ENCODE measurements at places on chromosomes 1 and 21. TPM values are rescaled to one million over a fixed set of nuclear protein-coding genes. Genes with fewer than 3 reads are reported as not detected.

GRCh38 chr1:3134381-3135072 lies 65.5 kb downstream of the PRDM16 start:
- H3K36me3 ChIP-seq: no peaks in the 10 kb centered on the region
- H3K27ac ChIP-seq: no peak overlapping the region
- no peaks in the 10 kb centered on the region for H3K27me3 ChIP-seq
- H3K4me1 ChIP-seq: no peaks in the 10 kb centered on the region
- DNase-seq: no peak

DNA sequence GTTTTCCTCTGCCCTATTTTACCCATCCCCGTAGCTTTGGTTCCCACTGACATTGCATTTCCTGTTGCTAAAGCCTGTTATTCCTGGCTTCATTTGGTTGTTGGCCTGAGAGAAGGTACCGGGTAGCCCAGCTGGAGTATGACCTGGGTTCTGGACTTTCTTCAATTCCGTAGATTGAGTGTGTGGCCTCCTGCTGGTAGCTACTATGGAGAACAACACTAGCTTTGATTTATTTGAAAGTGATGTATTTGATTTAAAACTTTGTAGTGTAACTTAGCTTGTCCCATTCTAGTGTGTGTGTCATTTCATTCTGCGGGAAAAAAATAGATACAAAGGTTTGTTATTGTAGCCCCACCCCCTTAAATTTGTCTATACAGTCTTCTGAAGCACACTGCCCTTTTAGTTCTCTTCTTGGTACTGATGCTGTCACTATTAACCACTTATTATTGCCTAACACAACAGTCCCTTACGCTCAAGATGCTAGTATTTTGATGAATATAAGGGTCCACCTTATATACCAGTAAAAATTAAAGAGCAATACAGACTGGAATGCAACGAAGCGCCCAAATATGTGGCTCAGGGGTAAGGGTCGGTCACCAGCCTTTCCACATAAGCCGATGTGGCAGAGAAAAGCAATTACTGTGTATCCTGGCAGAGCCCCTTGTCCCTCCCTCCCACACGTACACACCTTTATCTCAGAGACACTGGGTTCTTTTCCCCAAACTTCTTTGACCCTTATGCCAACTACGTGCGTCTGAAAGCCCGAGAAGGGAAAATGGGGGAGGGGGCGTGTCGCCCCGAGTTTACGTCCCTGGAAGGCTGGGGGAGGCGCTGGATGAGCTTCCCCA lies 643 bp upstream of the MOV10 start:
- H3K27me3 ChIP-seq: no peaks in the 10 kb centered on the region
- peaks cover 6% of the 10 kb centered on the region for H3K36me3 ChIP-seq
- peak overlapping the region; percentile 76 for H3K27ac ChIP-seq
- peak overlapping the region; percentile 83 for H3K4me3 ChIP-seq

DNA sequence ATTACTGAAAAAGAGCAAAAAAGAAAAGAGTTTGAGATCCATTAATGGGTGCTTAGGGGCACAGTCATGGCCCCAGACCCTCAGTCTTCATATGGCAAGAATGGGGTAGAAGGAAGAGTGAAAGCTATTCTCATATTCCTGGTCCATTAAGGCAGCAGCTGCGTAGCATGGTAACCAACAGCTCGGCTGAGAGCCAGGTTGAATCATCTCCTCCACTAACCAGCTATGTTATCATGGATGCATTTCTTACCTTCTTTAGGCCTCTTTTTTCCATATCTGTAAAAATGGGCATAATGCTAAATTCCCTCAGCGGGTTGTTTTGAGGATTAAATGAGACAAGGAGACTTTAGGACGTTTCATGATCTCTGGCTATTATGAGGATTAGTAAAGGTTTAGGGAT lies 15.0 kb upstream of the SARS1 start:
- H3K4me1 ChIP-seq: peaks cover 1% of the 10 kb centered on the region
- DNase-seq: no peak
- no peaks in the 10 kb centered on the region for H3K36me3 ChIP-seq
- no peak overlapping the region for H3K27ac ChIP-seq
- H3K27me3 ChIP-seq: no peaks in the 10 kb centered on the region

- no peaks in the 10 kb centered on the region for H3K27me3 ChIP-seq
- H3K4me3 ChIP-seq: no peak overlapping the region
These were observed 57.6 kb upstream of the FMO3 start for GRCh38 chr1:171032822-171033702.

DNA sequence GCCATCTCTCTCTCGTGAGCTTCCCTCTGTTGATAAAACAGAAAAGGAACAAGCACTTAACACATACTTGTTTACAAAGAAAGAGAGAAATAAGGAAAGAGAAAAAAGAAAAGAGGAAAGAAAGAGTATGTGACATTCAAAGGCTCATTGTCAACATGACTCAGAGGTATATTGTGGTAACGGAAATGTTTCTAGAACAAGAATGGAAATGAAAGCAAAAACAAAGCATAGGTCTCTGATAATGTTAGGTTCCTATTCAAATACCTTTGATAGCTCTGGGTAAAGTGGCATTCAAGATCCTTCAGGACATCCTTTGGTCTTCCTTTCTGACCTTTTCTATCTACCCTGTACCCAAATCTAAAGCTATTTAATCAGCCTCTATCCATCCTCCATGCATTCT lies 67.4 kb upstream of the DMRTA2 start:
- H3K4me1 ChIP-seq: no peaks in the 10 kb centered on the region
- no peak overlapping the region for H3K4me3 ChIP-seq
- DNase-seq: no peak
- H3K36me3 ChIP-seq: peaks cover 36% of the 10 kb centered on the region
- no peaks in the 10 kb centered on the region for H3K27me3 ChIP-seq

- H3K27ac ChIP-seq: no peak overlapping the region
- H3K4me3 ChIP-seq: no peak overlapping the region
- H3K4me1 ChIP-seq: no peaks in the 10 kb centered on the region
- H3K36me3 ChIP-seq: no peaks in the 10 kb centered on the region
- no peak for DNase-seq
- no peaks in the 10 kb centered on the region for H3K27me3 ChIP-seq
These were observed 722.2 kb upstream of the CHRM3 start for GRCh38 chr1:238664139-238664538.

GRCh38 chr1:156812293-156812990 lies 4.2 kb downstream of the SH2D2A start:
- H3K36me3 ChIP-seq: no peaks in the 10 kb centered on the region
- H3K4me1 ChIP-seq: peaks cover 7% of the 10 kb centered on the region
- no peak for DNase-seq
- peaks cover 3% of the 10 kb centered on the region for H3K27me3 ChIP-seq
- no peak overlapping the region for H3K27ac ChIP-seq
- H3K4me3 ChIP-seq: no peak overlapping the region

GRCh38 chr1:81681114-81681513 lies 119.6 kb upstream of the ADGRL2 start:
- H3K36me3 ChIP-seq: no peaks in the 10 kb centered on the region
- H3K4me1 ChIP-seq: peaks cover 4% of the 10 kb centered on the region
- no peaks in the 10 kb centered on the region for H3K27me3 ChIP-seq
- H3K4me3 ChIP-seq: no peak overlapping the region
- DNase-seq: no peak

DNA sequence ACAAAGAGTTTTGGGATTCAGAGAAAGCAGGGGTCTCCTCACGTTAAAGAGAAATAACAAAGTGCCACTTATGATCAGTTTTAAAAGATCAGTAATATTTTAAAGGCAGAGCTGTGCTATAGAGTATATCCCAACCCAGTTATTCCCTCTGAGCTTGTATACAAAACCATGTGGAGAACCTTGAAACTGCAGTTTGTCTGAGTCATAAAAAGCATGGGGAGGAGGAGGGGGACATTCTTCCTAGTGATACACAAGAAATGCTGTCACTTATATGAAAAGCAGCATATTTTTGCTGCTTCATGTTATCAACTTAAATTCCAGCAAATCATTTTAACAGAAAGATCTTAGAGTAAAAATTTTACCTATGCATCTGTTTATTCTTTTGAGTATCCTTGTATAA lies 244.5 kb downstream of the GPR52 start:
- no peaks in the 10 kb centered on the region for H3K27me3 ChIP-seq
- H3K4me1 ChIP-seq: no peaks in the 10 kb centered on the region
- H3K4me3 ChIP-seq: no peak overlapping the region
- H3K36me3 ChIP-seq: no peaks in the 10 kb centered on the region
- H3K27ac ChIP-seq: no peak overlapping the region
- DNase-seq: no peak

- peak overlapping the region; percentile 77 for H3K27ac ChIP-seq
- H3K27me3 ChIP-seq: no peaks in the 10 kb centered on the region
- H3K4me1 ChIP-seq: peaks cover 10% of the 10 kb centered on the region
- H3K36me3 ChIP-seq: no peaks in the 10 kb centered on the region
These were observed 10.0 kb downstream of the PDPN start for GRCh38 chr1:13593511-13594131.

- H3K27ac ChIP-seq: no peak overlapping the region
- H3K36me3 ChIP-seq: no peaks in the 10 kb centered on the region
- peaks cover 44% of the 10 kb centered on the region for H3K27me3 ChIP-seq
- DNase-seq: no peak
These were observed 131.1 kb downstream of the TMEM53 start for GRCh38 chr1:44543064-44543744.

- no peaks in the 10 kb centered on the region for H3K36me3 ChIP-seq
- no peak overlapping the region for H3K27ac ChIP-seq
- no peaks in the 10 kb centered on the region for H3K4me1 ChIP-seq
- H3K4me3 ChIP-seq: no peak overlapping the region
- no peaks in the 10 kb centered on the region for H3K27me3 ChIP-seq
- DNase-seq: no peak
These were observed 3.2 kb upstream of the NBPF3 start for GRCh38 chr1:21436488-21437340.

- H3K27ac ChIP-seq: no peak overlapping the region
- DNase-seq: no peak
- no peaks in the 10 kb centered on the region for H3K27me3 ChIP-seq
- no peaks in the 10 kb centered on the region for H3K4me1 ChIP-seq
- H3K4me3 ChIP-seq: no peak overlapping the region
These were observed 97.0 kb downstream of the GIPC2 start for GRCh38 chr1:78142736-78143135.

DNA sequence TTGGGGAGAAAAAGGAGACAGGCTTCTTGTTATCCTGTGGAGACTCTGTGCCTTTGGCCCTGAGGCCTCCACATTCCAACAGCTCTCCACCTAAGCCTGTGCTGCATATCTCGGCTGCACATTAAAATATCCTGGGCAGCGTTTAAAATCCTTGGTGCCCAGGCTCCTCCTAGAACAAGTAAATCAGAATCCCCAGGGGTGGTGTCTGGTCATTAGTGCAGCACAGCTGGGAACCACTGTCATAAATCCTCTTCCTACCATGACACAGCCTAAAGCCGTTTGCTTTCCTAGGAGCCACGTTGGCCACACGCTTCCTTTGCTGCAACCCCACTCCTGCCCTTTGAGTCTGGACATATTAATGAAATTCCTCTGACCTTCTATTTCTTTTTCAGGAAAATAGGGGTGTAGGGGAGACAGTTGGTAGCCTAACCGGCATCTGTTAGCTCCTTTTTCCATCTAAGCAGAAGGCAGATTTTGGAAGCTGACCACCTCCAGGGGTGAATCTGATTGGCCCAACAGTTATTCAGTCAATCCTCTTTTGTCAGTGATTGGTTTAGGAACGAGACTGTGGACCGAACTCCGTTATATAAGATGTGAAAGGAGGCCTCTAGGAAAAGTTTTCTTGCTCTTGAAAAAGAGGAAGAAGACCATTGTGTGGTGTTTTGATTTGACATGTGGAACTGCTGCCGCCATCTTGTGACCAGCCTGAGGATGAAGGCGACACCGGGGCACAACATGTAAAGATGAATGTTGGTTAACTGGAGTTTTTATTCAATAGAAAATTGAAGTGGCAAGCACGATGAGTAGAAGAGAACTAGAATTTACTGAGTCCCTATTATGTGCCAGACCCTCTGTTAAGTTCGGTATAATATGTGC lies 41.9 kb downstream of the JUN start:
- H3K4me1 ChIP-seq: no peaks in the 10 kb centered on the region
- H3K27ac ChIP-seq: no peak overlapping the region
- no peaks in the 10 kb centered on the region for H3K36me3 ChIP-seq
- no peak overlapping the region for H3K4me3 ChIP-seq

DNA sequence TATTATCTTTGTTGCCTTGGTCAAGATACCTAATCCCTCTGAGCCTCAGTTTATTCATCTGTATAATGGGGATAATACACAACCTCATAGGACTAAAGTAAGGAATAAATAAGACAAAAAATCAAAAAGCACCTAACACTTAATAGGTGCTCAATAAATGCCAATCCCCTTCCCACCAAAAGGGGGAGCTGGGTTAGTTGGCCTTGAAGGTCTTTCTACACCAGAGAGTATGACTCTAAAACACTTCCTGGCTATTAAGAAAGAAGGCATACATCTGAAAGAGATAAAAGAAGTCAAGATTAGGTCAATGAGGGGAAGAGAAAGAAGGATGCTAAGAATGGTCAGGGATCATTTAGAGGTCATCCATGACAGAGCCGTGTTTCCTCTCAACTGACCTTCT lies 11.1 kb downstream of the VSIG8 start:
- no peak overlapping the region for H3K27ac ChIP-seq
- H3K4me1 ChIP-seq: peaks cover 9% of the 10 kb centered on the region
- H3K36me3 ChIP-seq: no peaks in the 10 kb centered on the region
- no peak for DNase-seq

GRCh38 chr1:35660581-35661473 lies 19.5 kb upstream of the PSMB2 start:
- H3K27ac ChIP-seq: no peak overlapping the region
- no peak for DNase-seq
- no peaks in the 10 kb centered on the region for H3K27me3 ChIP-seq
- H3K4me1 ChIP-seq: no peaks in the 10 kb centered on the region
- no peaks in the 10 kb centered on the region for H3K36me3 ChIP-seq

GRCh38 chr21:37165586-37165985 lies 92.5 kb downstream of the TTC3 start:
- no peaks in the 10 kb centered on the region for H3K27me3 ChIP-seq
- peaks cover 57% of the 10 kb centered on the region for H3K36me3 ChIP-seq
- no peak for DNase-seq
- H3K4me3 ChIP-seq: no peak overlapping the region

DNA sequence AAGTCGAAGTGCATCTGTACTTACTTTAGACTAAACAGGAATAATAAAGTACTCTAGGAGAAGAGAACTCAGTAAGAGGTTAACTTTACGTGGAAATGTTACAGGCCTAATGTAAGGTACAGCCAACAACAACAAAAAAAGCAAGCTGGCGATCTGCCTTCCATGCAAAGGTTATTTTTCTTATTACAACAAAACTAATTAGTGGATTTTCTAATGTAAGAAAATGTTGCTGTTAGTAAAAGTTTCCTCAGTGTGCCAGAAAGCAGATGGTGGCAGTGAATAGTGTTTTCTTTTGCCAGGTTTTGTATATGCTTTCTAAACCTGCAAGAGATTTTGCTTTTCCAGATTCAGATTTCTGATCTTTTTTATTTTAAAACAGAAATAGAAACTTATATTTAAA lies 179.2 kb downstream of the NFIA start:
- peaks cover 13% of the 10 kb centered on the region for H3K4me1 ChIP-seq
- no peak for DNase-seq
- no peak overlapping the region for H3K4me3 ChIP-seq
- H3K27me3 ChIP-seq: no peaks in the 10 kb centered on the region
- no peaks in the 10 kb centered on the region for H3K36me3 ChIP-seq
- H3K27ac ChIP-seq: no peak overlapping the region

The SPRR1B gene
- 0.23 TPM for polyA plus RNA-seq

The PDE9A gene
- polyA plus RNA-seq: 1.8 TPM

The FYB2 gene
- polyA plus RNA-seq: 0.48 TPM

The C1orf167 gene
- 2.1 TPM for polyA plus RNA-seq

The GPR3 gene
- 0.12 TPM for polyA plus RNA-seq

The CFAP74 gene
- not detected for polyA plus RNA-seq

The LPAR3 gene
- 0.01 TPM for polyA plus RNA-seq

The CCDC27 gene
- polyA plus RNA-seq: not detected

The OR2L3 gene
- polyA plus RNA-seq: not detected

Measured in psoas muscle (tissue), 8 donors.